Choroid plexus epithelial cell (primary cell): ENCODE measurements at places on chromosomes 2 and 18.

DNA sequence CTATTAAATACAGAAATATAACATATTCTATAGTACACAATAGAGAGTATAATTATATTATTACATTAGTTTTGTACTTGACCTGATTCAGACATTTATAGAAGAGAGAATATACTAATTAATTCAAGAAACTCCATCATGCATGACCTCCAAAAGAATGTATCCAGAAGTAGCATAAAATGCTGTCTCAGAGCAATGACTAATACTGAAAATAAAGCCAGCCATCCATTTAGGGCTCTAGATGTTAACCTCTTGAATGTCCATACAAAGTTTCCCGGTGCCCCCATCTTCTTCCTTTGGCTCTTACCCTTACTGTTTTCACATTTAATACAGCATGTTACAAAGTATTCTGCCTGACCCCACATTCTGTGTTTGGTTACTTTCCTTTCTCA, 102.0 kb downstream of the ARHGAP15 start:
- DNase-seq, result peak; percentile 4

DNA sequence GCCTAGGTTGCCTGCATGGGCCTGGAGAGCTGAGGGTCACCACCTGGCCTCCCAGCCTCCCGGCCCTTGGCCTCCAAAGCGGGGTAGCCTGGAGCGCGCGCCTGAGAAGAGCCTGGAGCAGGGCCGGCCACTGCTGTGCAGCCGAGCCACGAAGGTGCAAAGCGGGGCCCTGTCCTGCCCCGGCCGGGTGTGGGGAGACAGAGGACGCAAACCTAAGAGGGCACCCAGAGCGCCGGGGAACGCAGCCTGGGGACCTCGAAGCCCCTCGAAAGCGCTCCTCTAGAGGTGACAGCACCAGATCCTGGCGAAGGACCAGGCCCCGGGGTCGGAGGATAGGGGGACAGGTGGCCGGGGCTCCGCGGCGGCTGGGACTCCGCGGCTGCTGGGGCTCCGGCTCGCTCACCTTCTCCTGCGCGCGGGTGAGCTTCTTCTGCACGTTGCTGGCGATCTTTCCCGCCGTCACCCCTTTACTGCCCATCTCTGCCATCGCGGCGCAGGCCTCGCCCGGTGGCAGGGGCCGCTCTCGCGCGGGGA, 430 bp downstream of the BIN1 start:
- DNase-seq, result peak; percentile 27

- peak; percentile 65 for DNase-seq
These were observed 124.7 kb upstream of the PPP1CB start for GRCh38 chr2:28626891-28627421.

GRCh38 chr2:552906-553305, 124.3 kb downstream of the TMEM18 start:
- DNase-seq, result no peak

GRCh38 chr2:40511661-40512213, 59.8 kb upstream of the SLC8A1 start:
- DNase-seq, result peak; percentile 93
